ENCODE measurements at places on chromosomes 12 and 14.

DNA sequence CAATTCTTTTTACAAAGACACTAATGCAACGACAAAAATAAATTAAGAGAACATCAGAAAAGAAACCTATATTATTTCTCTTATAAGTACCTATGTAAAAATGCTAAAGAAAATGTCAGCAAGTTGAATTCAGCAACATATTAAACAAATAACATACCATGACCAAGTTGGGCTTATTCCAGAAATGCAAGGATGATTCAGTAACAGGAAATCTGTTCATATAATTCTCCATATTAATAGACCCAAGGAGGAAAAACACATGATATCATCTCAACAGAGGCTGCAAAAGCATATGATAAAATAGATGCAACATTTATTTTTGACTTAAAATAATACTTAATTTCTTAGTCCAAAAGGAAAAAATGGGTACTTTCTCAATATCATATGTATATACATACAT, 25.1 kb upstream of the GPHB5 start:
- DNase-seq: no peak

- DNase-seq: no peak
Observed at GRCh38 chr12:69000074-69000473, 67.1 kb upstream of the CPM start.

GRCh38 chr12:40992674-40993073, 195.4 kb upstream of the PDZRN4 start:
- DNase-seq: no peak

- no peak for DNase-seq
Observed at GRCh38 chr12:170371-171225, 43.4 kb downstream of the SLC6A12 start.

GRCh38 chr12:100858656-100859055, 64.1 kb downstream of the ANO4 start:
- no peak for DNase-seq

- DNase-seq: peak; percentile 56
Observed at GRCh38 chr12:53190108-53190729, 9.5 kb upstream of the CSAD start.

DNA sequence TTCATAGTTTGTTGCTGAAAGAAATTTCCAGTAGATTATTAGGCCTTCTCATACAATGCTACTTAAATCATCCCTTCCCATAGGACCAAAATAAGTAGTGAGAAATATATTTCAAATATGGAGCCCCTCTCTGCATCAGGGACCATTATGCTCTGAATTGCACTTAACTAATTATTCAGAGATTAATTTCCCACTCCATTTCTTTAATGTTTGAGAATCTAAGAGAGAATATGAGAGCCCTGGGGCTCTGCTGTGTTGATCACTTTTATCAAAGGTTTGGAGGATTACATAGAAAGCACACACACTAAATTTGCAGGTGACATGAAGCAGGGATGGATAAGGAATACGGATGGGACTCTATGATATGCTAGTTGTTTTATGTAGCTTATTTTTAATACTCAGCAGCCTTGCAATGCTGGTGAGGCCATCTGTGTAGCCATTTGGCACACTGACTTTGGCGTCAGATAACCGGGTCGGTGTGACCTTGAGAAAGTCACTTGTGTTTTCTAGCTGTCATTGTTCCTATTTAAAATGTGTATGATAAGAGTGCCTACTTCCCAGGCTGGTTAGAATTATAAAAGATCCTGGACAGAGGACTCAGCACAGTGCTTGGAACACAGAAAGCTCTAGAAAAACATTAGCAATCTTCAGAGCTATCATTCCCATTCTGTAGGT, 49.9 kb upstream of the FBXO21 start:
- no peak for DNase-seq

GRCh38 chr14:64723691-64724577, 19.7 kb downstream of the PLEKHG3 start:
- DNase-seq: no peak

GRCh38 chr14:101840649-101841369, 79.3 kb downstream of the PPP2R5C start:
- DNase-seq: no peak

DNA sequence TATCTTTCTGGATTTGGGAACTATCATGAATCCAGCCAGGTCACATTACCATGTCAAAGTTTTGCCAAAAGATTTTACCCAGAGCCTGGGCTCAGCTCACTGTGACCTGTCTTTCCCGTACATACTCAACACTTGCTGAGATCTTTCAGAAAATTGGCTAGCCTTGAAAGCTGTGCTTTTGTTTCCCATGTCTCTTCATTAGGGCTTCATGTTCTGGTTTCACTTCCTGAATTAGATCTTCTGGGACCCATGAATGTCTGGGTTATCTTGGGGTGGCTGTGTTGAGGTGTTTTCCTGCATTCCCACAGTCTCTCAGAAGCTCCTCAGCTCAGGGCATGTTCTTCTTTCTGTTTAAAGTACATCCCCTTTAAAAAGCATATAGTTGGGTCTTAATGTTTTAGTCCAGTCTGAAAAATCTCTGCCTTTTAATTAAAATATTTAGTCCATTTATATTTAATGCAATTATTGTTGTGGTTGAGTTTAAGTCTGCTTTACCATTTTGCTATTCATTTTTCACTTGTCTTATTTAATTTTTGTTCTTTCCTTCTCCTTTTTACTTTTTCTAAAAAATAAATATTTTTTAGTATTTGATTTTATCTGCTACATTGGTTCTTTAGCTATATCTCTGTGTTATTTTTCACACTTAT, 242.7 kb downstream of the VRK1 start:
- DNase-seq: no peak

GRCh38 chr14:74459289-74459946, 33.4 kb upstream of the SYNDIG1L start:
- DNase-seq: peak; percentile 22

DNA sequence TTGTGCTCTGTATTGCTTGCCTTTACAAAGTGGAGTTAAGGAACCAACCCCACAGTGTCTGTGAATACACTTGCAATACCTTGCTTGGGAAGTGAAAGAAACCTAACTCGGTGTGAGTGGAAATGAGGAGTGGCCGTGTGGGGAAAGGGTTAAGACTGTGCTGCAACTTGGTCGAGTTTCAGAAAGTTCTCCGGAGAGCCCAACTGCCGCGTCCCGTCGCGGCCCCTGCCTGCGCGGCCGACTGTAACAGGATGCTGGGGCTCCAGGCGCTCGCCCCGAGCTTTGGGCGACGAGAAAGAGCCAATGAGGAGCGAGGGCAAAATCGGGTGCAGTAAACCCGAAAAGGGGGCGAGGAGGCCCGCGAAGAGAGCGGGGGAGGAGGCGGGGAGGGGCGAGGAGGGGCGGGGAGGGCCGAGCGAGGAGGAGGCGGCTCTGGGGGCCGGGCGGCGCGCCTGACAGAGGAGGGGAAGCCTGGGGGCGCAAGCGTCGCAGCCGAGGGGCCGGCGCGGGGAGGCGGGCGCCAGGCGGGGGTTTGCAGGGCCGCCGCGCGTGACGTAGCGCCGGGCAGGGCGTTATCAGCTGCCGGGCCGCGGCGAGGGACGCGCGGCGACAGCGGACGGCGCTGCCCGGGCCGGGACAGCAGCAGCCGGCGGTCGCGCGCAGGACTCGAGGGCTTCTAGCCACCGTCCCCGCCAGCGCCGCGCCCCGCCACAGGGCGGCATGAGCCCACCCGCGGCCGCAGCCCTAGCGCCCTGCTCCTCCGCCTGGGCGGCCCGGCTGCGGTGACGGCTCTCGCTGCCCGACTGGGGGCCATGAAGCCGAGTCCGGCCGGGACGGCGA, at the start of gene DACT1:
TSS of gene DACT1 (plus strand) at position 572 of the 840 bp plus-strand sequence. CDS start at position 813, 241 bp downstream.
- DNase-seq: peak; percentile 68
